ENCODE measurements at places on chromosomes 5 and 9.

- DNase-seq, result no peak
Observed at GRCh38 chr9:73919712-73920111, 577.4 kb upstream of the RORB start.

DNA sequence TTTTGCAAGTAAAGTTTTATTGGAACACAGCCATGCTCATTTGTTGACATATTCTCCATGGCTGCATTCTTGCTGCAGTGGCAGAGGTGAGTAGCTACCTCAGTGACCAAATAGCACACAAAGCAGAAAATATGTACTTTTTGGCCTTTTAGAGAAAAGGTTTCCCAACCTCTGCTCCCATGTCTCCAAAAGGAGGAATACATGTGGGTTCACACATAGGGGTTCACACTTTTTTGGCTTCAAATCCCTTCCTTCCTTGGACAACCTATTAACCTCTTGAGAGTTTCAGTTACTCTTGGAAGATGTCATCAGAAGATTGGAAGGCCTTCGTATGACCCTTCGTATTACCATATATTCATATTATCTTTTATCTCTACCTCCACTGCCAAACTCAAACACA is 285.1 kb upstream of the TUT7 start:
- no peak for DNase-seq

GRCh38 chr5:76376148-76376865 is 26.8 kb upstream of the IQGAP2 start:
- DNase-seq, result no peak

DNA sequence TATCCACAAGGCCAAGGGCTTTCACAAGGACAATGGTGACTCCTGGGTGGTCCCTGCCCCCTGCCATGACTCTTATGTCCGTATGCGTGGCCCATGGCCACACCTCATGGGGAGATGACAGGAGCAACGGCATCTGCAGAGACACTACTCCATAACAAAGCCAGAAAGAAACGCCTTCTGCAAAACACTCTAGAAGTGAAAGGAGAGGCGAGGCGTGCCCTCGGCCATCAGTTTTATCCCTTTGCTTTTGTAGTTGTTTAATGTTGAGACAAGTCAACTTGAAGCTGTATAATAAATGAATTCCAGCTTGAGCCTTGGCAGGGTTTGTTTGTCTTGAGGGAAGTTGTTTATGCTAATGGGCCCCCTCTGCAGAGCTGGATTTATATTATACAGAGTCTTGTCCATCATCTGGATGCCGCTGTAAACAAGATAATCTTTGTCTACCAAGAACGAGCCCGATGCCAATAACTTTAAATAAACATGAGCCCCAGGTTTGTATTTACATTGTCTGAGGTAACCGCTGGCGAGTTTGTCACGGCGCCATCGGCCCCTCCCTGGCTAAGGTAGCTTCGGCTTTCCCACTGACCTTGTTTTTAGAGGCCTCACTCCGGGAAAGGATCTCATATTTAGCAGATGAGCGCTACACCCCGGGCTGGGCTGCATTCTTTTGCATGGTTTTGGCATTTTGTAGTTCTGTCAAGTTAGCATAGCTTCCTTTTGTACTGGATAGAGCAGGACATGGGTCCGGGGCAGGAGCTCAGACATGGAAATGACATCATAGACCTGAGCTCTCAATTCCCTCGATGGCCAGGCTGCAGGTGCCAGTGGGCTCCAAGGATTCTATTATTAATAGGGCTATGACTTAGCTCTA is 165.3 kb downstream of the ERCC6L2 start:
- no peak for DNase-seq

DNA sequence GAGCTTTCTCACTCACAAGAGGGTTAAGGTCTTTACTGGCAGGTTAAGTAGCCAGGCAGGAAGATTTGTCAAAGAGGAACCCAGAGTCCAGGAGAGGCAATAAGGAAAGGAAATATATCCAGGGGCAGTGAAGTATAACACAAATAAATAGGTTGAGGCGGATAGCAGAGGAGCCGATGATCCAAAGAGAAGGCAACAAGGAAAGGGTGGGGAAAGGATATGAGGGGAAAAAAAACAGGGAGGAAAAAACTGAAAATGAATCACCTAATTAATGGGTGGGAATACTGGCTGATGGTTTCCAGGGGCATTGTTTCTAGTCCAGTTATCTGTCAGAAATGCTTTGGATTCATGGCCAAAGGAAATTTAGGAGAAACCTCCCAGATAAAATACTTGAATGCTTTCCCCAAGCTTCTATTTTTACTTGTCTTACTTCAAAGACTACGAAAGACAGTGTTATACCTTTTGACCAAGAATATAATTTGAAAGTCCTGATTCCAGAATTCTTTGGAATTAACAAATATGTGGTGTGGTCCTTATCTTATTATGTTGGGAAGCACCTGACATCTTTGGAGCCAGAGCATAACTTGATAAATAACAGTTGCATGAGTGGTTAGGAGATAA is 146.5 kb downstream of the AOPEP start:
- DNase-seq, result no peak

DNA sequence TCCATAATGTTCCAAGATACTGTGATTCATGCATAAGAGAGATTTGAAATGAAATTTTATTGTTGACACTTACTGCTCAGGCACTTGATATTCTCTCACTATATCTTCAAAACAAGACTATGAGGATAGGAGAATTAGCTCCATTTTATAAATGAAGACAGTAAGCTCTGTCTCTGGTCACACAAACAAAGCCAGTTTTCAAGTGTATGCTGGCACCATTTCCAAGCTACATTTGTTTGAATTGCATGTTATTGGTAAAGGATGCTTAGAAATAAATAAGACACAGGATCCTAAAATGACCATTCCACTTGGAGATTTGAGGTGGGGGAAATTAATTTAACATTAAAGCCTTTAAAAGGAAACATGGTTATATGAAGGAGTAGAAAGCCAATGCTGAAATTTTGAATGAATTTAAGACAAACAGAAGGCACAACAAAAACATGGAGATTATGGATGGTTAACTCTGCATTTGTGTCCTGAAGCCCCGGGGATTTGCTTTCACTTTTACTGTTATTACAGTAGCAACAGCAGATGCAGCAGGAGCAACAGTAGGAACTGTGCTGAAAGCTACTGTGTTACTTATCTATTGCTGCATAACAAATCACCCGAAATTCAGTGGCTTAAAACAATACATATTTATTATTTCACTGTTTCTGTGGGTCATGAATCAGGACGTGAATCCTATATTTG is 79.7 kb upstream of the ASTN2 start:
- no peak for DNase-seq
